Stimulated activated CD4-positive, alpha-beta T cell treated with anti-CD3 and anti-CD28 coated beads, Interleukin-2, amount 100 ng/mL, for 24 hours (primary cell): ENCODE measurements at places on chromosomes 7 and 10.

GRCh38 chr7:141466151-141466904 lies 84.9 kb upstream of the AGK start:
- no peak for DNase-seq

- DNase-seq = no peak
Measured at GRCh38 chr10:114195079-114195478, 15.9 kb downstream of the TDRD1 start.

DNA sequence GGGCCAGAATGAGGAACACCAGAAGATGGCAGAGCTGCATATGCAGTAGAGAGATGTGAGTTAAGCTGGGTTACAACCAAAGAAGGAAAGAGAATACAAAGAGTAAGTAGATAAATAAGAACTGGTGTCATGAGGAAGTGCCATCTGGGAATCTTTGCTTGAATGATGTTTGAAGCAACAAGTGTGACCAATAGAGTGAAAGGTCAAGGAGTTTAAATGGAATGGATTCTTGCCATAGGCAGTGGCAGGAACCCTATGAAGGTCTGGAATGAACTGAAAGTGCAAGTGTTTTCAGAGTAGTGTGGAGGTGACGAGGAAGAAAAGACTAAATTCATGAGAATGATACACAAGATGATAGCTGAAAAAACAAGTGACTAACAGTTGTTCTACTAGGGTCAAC lies 21.6 kb downstream of the MEST start:
- no peak for DNase-seq

GRCh38 chr10:109480836-109481235 lies 442.5 kb downstream of the XPNPEP1 start:
- no peak for DNase-seq

DNA sequence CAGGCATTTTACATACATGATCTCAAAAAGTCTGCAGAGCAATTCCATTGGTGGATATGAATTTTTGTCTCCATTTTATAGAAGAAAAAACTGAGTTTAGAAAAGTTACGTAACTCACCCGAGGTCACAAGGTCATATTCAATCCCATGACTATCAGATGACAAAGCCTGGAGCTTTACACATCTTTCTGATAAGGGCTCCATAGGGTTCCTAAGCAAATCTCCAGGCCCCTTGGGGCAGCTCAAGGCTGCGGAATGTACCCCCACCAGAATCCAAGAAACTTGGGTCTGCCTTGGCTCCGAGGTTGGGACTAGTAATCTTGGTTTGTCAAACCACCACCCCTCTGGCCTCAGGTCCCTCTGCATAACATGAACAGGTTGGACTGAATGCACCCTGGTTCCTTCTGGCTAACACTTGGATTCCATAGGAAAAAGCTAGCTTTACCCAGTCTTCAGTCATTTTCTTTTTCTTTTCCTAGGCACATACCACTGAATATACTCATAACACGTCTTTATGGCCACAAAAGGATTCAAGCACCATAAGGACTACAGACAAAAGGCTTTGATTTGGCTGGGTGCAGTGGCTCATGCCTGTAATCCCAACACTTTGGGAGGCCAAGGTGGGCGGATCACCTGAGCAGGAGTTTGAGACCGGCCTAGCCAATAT lies 55.5 kb downstream of the PIP4K2A start:
- DNase-seq = no peak

DNA sequence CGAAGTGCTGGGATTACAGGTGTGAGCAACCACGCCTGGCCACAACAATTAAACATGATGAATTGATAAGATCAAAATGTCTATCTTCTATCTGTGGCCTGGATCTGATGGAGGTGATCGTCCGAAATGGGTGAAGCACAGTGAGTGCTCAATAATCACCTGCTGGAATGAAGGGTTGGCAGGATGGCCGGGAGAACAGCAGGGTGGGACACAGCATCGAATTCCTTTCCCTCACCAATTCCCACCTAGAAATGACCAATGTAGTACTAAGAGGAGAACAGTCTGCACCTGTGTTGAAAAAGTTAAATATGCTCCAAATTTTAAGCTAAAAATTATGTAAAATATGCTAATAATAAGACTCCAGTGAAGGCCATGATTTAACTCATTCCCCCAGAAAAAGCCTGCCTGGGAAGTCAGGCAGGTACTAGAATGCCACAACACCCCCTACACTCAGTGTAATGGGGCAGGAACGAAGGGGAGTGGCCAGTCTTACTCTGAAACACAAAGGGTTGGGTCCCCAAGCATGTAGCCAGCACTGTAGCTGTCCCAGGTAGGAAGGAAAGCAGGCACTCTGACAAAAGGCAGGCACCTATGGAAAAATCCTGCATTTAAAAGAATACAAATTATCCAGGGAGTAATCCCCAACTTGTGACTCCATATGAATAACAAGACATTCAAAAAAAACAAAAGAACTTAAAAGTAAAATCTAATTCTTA lies 110.3 kb downstream of the VPS41 start:
- no peak for DNase-seq

- DNase-seq = no peak
Measured at GRCh38 chr7:139362981-139363380, 3.3 kb downstream of the LUC7L2 start.

GRCh38 chr7:63899691-63900393 lies 98.8 kb upstream of the ZNF722 start:
- peak; percentile 83 for DNase-seq

DNA sequence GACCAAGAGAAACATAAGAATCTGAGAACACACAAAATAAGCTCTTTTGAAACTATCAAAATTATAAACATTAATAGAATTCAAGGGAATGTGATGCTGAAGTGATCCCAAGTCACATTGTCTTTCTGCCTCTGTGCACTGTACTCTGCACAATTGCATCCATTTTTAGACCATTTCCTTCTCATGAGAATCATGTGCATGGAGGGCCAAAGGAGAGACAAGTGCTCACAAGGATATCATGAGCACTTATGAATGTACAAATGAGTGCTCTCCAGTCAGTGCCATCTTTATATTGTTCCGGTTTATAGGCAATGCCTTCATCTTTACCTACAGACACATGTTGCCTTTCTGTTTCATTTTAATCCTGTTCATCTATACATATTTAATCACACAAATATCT lies 36.9 kb downstream of the MET start:
- DNase-seq = no peak

DNA sequence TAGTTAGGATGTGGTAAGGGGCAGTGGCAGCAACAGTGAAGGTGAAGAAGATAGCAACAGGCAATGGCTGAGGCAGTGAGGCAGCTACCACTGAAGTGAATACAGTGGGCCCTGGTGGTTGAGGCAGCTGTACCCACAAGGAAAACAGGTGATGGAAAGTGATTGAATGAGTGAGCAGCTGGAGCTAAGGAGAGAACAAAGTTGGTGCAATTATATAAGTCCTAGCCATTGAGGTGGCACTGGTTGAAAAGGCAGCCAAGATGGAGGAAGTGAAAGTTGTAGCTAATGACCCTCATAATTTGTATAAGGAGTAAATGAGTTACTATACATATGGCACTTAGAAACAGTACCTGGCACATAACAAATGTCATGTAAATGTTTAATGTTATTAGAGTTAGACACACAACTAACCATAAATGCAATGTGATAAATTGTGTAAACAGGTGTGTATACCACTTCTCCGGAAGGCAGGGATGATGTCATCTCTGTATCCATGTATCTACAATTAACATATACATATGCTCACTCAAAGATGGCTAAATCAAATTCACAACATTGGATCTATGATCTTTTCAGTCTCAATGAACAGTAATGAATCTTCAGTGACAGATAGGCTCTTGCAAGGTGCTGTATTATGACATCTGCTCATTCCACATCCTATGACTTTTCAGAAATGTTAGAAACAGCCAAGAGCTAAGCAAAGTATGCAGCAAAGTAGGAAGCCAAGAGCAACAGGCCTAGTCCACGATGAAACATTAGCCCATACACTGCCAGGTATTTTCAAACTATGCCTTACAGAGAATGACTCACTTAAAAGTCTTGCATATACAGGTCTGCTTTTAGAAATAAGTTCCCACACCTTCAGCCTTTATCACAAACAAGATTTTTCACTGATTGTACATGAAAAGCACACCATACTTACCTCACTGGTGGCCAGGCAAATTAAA lies 10.7 kb downstream of the XPNPEP1 start:
- no peak for DNase-seq

DNA sequence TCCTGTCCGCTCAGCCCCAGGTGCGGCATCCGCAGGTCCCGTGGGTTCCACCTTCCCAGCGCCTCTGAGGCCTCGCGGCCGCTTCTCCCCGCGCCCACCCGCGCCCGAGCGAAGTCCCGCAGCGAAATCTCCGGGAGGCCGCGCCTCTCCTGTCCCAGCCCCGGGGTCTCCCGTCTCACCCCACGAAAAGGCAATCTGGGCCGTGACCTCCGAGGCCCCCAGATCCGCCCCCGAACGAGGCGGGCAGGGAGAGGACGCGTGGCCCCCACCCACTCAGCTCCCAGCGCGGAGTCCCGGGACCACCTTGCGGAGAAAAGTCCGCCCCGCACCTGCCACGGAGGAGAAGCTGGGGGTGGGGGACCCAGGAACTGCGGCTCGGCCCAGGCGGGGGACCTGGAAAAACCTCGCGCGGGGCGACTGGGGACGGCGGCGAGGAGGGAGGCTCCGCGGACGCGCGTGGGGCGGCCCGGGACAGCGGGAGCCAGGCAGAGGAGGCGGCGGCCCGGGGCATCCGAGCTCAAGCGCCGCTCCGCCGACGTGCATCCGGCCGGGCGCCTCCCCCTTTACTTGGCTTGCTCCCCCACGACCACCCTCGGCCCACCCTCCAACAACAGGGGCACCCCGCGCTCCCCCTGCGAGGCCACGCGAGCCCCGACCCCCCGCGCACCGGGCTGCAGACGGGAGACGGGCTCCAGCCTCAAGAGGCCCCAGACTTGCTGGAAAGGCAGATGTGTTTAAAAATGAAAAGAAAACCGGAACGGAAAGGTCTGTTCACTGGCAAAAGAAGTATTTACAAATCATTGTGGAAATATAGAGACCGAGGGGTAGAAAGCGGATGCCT lies 33.0 kb upstream of the RNF32 start:
- no peak for DNase-seq

GRCh38 chr7:144776447-144776846 lies 59.4 kb downstream of the TPK1 start:
- no peak for DNase-seq

DNA sequence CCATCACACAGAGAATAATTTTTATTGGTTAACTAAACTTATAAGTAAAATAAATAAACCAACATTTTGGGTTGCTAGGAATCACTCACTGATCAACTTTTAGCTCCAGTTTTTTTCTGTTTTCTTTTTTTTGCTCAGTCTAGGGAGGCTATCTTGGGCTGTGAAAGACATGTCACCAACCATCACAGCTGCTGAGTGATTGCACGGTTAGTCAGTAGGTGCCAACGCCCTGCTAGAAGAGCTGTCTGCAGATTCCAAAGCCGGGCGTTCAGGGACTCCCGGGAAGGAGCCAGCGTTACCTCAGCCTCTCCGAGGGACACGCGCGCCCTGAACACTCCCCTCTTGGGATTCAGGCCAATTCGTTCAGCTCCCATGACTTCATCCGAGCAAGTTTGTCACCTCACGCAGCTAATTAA lies 604 bp upstream of the STAM start:
- peak; percentile 41 for DNase-seq

DNA sequence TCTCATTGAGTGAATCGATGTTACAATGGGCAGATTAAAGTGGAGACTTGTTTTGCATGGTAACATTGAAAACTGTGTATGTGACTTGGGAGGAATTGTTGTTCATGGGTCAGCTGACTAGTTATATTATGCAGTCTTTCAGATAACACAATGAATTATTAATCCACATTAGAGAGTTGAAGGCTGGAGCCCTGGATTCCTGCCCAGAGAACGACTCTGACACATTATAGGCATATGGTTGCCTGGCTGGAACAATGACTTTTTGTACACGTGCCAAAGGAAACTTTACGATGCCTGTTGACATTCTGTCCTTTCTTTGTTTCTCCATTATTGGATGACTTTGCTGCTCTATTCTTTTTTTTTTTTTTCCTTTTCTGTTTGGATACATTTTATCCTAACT lies 52.3 kb upstream of the TMEM229A start:
- DNase-seq = no peak

DNA sequence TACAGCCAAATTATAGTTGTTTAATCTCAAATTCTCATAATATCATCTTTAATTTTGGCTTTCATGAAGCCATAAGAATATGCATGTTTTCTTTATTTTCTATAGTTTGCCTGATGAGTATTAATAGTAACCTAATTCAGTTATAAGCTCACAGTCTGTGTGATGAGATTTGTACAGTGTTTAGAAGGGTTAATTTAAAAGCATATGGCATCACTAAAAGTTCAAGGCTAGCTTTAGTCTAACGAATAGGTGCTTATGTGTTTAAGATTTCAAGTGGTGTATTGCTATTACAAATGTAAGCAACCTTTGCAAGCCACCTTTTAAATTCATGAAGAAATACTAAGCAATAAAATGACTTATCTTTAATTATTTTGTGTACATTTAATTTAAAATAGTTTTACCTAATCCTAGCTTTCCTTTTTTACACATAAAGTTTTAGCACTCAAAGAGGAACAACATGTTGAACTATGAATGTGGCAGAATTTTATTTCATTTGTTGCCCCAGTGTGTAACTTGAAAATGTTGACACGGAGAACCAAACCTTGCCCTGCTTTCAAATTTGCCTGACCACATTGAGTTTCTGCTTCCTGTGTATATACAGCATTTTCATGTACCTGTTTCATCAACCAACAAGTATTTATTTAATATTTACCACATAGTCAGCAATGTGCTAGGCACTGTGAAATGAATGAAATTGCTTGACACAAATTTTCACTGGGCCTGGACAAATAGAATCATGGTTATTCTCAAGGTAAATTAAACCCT lies 41.5 kb downstream of the TET1 start:
- no peak for DNase-seq
